ENCODE measurements at places on chromosomes 13 and 19.

- DNase-seq = no peak
These were observed 62.1 kb downstream of the GGACT start for GRCh38 chr13:100526318-100527000.

- no peak for DNase-seq
These were observed 197.1 kb downstream of the OXGR1 start for GRCh38 chr13:96797136-96797535.

DNA sequence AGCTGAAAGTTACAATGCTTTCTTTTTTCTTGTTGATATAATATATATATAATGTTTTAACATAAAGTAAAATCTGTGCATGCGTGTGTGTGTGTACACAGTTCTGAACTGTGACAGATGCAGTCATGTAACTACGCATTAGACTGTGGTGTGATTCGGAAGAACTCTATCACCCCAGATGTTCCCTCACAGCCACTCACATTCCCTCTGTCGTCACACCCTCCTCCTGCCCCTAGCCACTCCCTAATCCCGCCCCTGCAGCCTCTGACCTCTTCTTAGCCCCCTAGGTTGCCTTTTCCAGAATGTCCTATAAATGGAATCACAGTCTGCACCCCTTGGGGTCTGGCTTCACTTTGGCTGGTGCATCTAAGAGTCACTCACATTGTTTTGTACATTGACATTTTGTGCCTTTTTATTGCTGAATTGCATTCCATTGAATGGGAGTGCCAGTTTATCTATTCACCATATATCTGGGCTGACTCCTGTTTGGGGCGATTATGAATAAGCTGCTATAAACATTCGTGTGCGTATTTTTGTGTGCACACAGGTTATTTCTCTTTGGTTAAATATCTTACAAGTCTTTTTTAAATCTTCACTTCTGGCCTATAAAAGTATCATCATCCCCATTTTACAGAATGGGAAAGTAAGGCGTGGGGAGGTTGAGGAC, 20.4 kb downstream of the DHRS12 start:
- no peak for DNase-seq

GRCh38 chr19:3154957-3155736, 19.3 kb downstream of the GNA15 start:
- peak; percentile 83 for DNase-seq

DNA sequence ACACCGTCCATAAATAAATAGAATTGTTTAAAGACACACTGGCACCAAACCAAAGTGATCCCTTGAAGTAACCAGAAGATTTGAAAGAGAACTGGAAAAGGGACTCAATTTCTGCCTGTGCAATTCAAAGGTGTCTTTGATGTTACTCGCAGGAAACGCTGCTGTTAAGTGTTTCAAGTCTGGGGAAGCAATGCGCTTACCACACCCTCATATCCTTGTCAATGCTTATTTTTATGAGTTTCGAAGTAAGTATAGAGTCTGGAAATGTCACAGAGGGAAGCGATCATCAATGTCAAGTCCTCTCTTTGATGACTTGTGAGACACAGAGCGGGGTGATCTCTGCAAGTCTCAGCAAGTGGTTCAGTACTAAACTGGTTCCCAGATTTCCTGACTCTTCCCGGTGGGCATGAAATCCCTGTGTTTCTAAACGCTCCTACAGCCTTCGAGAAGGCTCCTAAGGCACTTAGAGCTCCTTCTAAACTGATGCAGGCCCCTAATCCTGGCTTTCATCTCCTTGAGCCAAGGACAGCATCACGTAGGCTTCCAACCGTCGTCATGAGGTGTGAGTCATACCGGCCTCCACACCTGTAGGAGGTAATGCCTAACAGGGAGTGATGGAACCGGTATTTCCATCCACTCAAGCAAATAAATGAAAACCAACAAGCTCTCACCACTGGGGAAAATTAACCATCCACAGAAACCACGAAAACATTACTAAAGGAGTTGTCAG, 22.8 kb downstream of the SYDE1 start:
- DNase-seq = no peak

- DNase-seq = no peak
These were observed 631 bp downstream of the LACC1 start for GRCh38 chr13:43880214-43880855.

DNA sequence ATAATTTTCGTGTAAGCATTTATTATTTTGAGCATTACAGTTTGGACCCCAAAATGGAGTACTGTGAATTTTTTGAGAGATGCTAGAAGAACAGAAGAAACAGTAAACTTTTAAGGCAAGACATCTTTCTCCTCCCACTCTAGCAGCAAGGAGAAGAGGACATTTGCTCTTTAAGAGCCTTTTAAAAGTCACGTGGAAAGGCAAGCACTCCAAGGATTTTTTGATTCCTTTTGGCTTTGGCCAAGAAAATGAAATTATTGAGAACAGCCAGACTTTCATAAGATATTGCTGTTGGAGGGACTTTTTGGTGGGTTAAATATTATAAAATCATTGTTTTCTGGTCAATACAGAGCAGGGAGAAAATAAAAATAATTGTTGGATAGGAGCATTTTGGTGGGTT, 110.0 kb downstream of the RGCC start:
- DNase-seq = no peak

GRCh38 chr13:27081893-27082679, 89.5 kb downstream of the USP12 start:
- no peak for DNase-seq

DNA sequence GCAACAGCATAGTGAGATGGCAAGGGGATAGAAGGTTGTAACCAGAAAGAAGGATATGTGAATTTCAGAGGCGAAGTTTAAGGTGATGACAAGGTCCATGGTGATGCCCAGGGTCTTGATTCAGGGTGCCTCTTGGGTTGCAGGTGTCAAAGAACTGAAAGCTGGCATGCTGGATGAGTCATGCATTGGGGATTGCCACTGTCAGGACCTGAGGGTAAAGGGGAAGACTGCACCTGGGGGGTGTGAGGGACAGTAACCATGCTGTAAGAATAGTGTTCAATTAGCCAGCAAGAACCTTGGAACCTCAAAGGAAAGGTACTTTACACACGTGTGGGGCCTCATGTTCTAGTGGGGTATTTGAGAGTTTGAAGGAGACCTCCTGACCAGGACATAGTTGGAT, 279.6 kb downstream of the SLC7A1 start:
- DNase-seq = no peak

GRCh38 chr19:46000491-46001246, 5.4 kb downstream of the CCDC61 start:
- DNase-seq = peak; percentile 56

- no peak for DNase-seq
These were observed 605 bp upstream of the A1BG start for GRCh38 chr19:58353717-58354477.

DNA sequence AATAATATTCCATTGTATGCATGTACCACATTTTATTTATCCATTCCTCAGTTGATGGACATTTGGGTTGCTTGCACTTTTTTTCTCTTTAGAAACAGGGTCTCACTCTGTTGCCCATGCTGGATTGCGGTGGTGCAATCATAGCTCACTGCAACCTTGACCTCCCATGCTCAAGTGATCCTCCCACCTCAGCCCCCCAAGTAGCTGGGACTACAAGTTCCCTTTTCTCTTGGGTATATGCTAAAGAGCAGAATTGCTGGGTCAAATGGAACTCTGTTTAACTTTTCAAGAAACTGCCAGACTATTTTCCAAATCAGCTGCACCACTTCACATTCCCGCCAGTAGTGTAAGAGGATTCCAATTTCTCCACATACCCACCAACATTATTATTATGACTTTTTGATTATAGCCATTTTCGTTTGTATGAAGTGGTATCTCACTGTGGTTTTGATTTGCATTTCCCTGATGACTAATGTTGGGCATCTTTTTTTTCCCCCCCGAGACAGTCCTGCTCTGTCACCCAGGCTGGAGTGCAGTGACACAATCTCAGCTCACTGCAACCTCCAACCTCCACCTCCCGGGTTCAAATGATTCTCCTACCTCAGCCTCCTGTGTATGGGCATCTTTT, 7.6 kb upstream of the IPO5 start:
- DNase-seq = no peak

- no peak for DNase-seq
These were observed 7.3 kb downstream of the RASAL3 start for GRCh38 chr19:15456871-15457700.

DNA sequence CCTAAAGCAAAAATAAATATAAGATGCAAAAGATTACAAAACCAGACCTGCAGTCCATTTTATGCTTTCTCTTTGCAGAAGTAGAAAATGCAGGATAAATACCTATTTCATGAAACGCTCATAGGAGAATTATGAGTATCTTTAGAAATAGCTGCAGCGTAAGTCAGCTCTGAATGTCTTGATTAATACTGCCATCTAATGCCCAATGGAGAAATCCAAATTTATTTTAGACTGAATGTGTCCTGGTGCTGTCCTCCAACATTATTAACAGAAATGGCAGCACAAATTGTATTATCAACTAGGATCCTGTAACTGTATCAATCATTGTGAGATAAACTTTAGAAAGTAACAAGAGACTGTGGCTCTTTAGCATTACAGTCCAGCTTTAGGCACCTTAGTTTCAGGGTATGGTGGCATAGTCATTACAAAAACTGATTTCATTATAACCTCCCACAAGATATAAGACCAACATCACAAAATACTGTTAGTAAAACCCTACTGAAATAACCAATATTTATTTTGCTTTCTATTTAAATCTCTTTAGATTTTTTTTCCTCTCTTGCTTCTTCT, 162.1 kb upstream of the MIR17HG start:
- no peak for DNase-seq

DNA sequence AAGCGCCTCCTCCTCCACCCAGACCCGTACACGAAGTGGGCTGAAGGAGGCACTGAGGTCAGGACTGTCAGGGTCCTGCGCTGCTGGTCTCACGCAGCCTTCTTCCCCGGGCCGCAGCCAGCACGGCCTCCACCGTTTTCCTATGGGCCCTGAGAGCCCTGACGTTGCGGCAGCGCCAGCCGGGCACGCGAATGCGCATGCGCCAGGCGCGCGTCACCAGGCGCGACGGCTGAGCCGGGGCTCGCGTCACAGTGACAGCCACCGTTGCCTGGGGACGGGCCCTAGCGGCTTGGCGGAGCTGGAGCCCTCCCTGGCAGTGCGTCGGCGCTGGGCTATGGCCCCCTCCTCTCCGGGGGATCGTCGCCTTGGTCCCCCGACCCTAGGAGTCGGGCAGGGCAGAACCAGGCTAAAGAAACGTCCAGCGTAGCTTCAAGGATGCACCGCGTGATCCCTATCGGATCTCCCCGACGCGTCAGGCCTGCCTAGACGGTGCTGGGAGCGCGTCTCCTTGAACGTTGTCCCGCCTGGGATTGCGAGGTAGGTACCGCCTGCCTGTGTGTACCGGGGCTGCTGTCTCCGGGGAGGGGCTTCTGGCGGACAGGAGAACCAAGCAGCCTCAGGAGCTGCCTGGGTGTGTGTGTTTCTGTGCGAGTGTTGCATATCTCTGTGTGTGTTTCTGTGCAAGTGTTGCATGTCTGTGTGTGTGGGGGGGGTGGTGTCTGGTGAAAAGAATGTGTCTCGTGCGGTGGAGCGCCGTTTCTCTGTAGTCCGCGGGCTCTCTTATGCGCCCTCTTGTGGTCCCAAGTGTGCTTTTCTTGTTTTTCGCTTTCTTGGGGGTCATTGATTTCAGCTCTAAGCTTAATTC, 43.2 kb downstream of the ZNF571 start:
- peak; percentile 57 for DNase-seq

DNA sequence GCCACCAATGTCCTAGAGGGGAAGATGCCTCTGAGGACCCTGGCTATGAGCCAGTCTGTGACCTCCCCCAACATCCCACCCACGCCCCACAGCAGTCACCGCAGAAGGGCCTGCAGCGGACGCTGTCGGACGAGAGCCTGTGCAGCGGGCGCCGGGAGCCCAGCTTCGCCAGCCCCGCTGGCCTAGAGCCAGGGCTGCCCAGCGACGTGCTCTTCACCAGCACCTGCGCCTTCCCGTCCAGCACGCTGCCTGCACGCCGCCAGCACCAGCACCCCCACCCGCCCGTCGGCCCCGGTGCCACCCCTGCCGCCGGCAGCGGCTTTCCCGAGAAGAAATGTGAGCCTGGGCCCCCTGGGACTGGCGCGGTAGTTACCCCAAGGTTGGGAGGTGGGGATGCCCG, 30.6 kb downstream of the DPF1 start:
- DNase-seq = no peak

DNA sequence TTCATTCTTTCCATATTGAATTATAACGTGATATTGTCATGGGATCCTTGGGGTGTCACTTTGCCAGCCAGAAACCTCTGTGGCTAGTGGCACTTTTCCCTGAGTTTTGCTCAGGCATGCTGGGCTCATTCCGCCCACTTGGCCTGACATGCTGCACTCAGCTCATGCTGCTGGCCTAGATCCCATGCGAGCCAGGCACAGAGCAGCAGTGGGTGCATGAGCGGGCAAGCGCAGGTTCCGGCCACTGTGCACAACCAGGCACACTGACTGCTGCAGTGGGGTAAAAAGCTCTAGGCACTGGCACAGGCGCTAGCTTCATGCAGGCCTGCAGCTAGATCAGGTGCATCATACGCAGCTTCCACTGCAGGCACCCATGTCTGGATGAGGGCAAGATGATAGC, 221.2 kb downstream of the MAB21L1 start:
- DNase-seq = no peak

DNA sequence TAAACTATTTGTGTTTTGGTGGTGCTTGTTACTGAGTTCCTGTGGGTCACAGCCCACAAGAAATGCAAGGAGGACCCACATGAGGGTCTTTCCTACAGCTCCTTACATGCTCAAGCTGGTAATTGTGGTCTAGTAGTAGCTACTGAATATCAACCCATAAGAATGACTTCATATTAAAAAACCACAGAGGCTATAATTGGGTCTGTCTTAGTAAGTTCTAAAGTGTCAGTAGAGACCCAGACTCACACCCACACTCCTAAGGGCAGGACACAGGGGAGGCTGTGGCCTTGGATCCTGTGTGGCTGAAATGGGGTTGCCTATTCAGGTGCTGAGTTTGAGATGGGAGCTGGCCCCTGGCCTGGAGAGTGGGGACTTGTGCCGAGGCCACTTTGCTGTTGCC, 19.6 kb downstream of the TFDP1 start:
- no peak for DNase-seq

GRCh38 chr13:30585748-30586262, 31.9 kb upstream of the USPL1 start:
- DNase-seq = no peak

DNA sequence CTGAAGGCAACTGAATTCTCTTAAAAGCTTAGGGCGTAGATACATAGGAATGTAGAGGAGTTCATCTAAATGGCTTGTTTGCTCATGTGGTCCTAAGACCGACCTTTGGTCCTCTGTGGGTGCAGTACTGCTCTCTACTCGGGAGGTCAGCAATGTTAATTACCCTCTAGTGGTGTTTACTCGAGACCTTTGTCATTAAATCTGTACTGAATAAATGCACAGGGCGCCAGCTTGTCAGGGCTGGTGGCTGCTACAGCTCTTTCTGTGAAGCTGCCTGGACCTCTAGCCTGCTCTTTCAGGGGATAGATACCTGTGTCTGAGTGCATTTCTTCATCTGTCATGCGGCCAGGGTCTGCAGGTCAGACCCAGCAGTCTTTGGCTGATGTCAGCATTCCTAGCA, 29.2 kb upstream of the MPHOSPH8 start:
- no peak for DNase-seq

Data from stimulated activated CD4-positive, alpha-beta T cell treated with anti-CD3 and anti-CD28 coated beads, Interleukin-2, amount 100 ng/mL, for 48 hours (primary cell).